ENCODE measurements at places on chromosomes 2 and 18. TPM values are rescaled to one million over a fixed set of nuclear protein-coding genes. Genes with fewer than 3 reads are reported as not detected.

The CMPK2 gene
- polyA plus RNA-seq, result 4.0 TPM

The FEV gene
- not detected for polyA plus RNA-seq

The HOXD4 gene
- 60.4 TPM for polyA plus RNA-seq

The ADD2 gene
- polyA plus RNA-seq, result 6.0 TPM

The GALNT14 gene
- polyA plus RNA-seq, result 47.6 TPM

The DES gene
- 5.9 TPM for polyA plus RNA-seq
